ENCODE measurements at places on chromosomes 1 and 21. TPM values are rescaled to one million over a fixed set of nuclear protein-coding genes. Genes with fewer than 3 reads are reported as not detected.

Gene TLCD4
- total RNA-seq = 0.07 TPM

Gene MSH4
- 0.05 TPM for total RNA-seq

Gene GNB1
- total RNA-seq = 177 TPM

Gene RAP1GAP
- total RNA-seq = not detected

Gene SLC5A3
- total RNA-seq = 2.9 TPM

Gene RBBP5
- total RNA-seq = 11.9 TPM

Gene FALEC
- not detected for total RNA-seq

Gene TRIM67
- total RNA-seq = not detected

Gene IER5
- 20.6 TPM for total RNA-seq

Gene CYP4A11
- not detected for total RNA-seq

Gene SPSB1
- total RNA-seq = 8.3 TPM

Gene NTNG1
- 0.94 TPM for total RNA-seq

Gene PCNT
- 17.8 TPM for total RNA-seq

Gene LPAR3
- not detected for total RNA-seq

Gene SH2D1B
- 0.20 TPM for total RNA-seq

Gene SSX2IP
- total RNA-seq = 3.0 TPM

Gene ADSS2
- total RNA-seq = 59.8 TPM

Gene CD5L
- not detected for total RNA-seq

Gene RNF186
- not detected for total RNA-seq

Gene MYOG
- not detected for total RNA-seq

Gene HTR1D
- 1.4 TPM for total RNA-seq

Gene LEMD1
- total RNA-seq = not detected

Gene FCAMR
- not detected for total RNA-seq

Gene RRP15
- 5.7 TPM for total RNA-seq

Gene PIGR
- not detected for total RNA-seq

Gene CRNN
- total RNA-seq = not detected

Gene KISS1
- 21.9 TPM for total RNA-seq

Gene CDA
- total RNA-seq = 1.1 TPM

Gene KRTAP11-1
- total RNA-seq = not detected

Gene MFN2
- total RNA-seq = 84.5 TPM

Gene FAM167B
- 20.3 TPM for total RNA-seq

Gene CHIA
- not detected for total RNA-seq

Gene CGN
- total RNA-seq = 1.5 TPM

Gene BRDT
- total RNA-seq = not detected

Gene CHI3L2
- total RNA-seq = not detected

Gene MNDA
- not detected for total RNA-seq

Gene KIF17
- 25.2 TPM for total RNA-seq

Gene OR6N1
- not detected for total RNA-seq

Gene C4BPA
- not detected for total RNA-seq

Gene BACE2
- total RNA-seq = 238 TPM

Gene LAMC1
- 383 TPM for total RNA-seq

Gene LHX8
- not detected for total RNA-seq

Gene RNU1-1
- not detected for total RNA-seq

Gene OR2G6
- total RNA-seq = not detected
